Mononuclear cell (primary cell): ENCODE measurements at places on chromosomes 3 and 15. TPM values are rescaled to one million over a fixed set of nuclear protein-coding genes. Genes with fewer than 3 reads are reported as not detected.

The CEP97 gene
- total RNA-seq = 8.8 TPM

The FAM43A gene
- total RNA-seq = 6.2 TPM

The TERC gene
- total RNA-seq = 382 TPM

The IMPG2 gene
- 0.84 TPM for total RNA-seq

The KCNAB1 gene
- not detected for total RNA-seq
